ENCODE measurements at places on chromosomes 12 and 14.

DNA sequence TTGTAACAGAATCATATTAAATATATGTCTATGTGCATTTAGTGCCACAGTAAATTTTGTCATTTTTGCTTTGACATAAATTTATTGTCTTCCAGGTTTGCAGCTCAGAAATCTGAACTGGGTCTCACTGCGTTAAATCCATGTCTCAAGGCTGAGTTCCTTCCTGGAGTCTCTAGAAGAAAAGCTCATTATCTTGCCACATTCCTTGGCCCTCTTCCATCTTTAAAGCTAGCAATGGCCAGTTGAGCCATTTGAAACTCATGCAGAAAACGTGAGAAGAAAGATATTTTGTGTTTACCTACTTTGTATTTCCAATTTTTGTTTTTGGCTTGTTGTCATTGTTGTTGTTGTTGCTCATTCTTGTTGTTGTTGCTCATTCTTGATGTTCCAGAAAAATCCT is 10.7 kb downstream of the PRH1 start:
- no peak for DNase-seq

DNA sequence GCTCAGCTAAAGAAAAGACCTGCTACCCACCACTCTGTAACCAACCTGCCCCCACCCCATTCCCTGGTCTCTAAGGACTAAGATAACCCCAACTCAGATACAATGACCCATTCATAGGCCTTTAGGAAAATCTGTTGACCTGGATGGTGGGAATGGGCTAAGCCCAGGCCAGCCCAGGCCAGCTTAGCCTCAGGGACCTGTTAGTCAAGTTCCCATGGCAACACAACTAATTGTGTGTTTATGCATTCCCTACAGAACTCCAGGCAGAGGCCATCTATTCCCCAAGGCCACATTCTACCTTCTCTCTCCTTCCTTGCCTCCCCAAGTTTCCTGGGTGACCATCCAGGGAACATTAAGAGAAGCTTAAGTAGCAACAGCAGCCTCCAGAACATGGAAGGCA is 16.1 kb upstream of the KRT8 start:
- no peak for DNase-seq

- no peak for DNase-seq
These were observed 17.3 kb downstream of the USP44 start for GRCh38 chr12:95533985-95534384.

GRCh38 chr14:24349742-24350141 is 10.0 kb upstream of the RIPK3 start:
- no peak for DNase-seq

DNA sequence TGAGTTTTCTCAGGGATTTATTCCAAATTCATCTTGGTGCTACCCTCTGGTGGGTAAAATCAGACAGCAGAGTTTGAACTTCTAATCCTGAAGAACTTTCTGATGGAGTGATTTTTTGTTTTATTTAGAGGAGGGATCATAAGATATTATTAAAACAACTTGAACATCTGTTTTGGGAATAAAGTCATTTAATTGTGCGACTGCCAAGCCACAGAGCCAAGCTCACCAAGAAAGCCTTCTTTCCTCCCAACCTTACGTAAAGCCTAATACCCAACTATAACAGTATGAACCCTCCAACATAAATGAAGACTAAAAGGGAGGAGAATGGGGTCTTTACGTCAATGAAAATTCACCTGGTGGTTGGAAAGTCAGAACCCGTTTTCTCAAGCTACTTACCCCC is 205.5 kb upstream of the IGF1 start:
- DNase-seq = no peak

GRCh38 chr12:108916336-108916735 is 36.4 kb downstream of the DAO start:
- DNase-seq = no peak

DNA sequence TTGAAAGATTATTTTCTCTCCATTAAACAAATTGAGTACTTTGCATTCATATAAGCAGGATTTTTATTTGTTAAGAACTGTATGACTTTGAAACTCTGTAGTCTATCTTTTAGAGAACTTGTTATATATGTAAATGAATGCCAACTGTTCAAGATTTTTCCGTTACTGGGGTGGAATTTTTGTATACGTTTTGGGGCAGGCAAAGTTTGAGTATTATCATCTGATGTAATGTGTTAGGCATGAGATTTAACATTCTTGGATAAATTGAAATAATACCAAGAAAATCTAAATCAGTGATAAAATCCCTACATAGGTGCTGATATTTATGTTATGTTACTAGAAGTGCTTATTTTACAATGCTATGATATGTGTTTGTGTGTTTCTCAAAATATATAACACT is 8.4 kb downstream of the CNOT2 start:
- DNase-seq = no peak

DNA sequence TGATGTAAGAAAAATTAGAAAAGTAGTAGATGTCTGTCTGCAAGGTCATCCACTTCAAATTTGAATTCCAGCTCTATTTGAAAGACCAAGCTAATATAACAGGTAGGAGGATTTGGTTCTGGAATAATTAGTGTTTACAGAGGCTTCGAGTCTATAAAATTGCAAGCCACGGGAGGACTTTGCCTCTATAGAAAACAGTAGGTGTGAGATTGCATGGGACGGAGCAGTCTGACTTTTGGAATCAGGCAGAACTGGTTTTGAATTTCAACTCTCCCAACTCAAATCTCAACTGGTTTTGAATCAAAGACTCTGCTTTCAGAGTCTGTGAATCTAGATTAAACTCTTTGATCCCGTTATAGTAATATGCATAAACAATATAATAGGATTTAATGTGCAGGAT is 82.4 kb downstream of the PIK3C2G start:
- DNase-seq = no peak

- no peak for DNase-seq
These were observed 267.7 kb downstream of the MED13L start for GRCh38 chr12:116009805-116010204.

- DNase-seq = no peak
These were observed 390.7 kb downstream of the C12orf75 start for GRCh38 chr12:105721051-105721825.

GRCh38 chr12:95358111-95359083 is 115.6 kb upstream of the METAP2 start:
- DNase-seq = no peak

DNA sequence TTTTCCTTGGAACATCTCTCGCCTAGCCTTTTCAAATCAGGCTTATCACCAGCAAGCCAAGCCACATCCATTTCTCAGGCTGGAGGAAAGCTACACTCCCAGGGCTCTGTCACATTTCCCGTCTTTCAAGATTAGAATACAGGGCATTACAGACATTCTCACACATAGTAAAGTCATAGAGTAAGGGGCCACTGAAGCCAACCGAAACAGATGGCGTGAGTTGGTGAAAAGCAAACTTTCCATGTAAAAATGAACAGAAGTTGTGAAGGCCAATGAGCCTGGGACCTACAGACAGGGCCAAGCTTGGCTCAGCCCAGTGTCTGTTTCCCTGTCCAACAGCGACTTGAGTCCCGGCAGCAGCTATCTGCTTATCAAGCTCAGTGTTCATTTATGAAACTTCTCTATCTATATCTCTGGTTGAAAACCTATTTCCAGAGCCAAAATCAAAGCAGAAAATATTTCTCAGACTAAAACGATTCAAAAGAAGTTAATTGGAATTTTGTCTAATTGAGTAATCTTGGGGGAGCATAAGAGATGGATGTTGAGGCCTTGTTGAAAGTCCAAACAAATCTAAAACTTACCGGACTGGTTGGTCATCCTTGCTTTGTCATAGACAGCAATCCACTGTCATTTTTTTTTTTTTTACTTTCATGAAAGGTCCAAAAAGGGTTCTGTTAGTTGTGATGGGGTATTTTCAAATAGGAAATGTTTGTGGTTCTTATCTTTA is 105.6 kb downstream of the DAAM1 start:
- no peak for DNase-seq

DNA sequence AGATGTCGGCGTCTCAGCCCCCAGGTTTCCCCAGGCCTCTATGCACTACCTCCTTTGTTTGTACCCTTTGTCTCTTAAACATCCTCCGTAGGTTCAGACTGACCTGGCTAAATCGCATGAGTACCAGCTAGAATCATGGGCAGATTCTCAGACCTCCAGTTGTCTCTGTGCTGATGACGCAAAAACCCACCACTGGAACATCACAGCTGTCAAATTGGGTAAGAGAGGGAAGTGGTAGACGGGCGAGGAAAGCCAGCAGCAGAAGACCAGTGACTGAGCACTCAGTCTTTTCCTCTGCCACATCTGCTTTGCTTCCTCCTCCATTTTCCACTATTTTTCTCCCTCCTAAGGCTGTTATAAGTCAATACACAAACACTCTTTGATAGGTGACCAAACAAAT is 29.7 kb downstream of the A2ML1 start:
- DNase-seq = no peak

- DNase-seq = no peak
These were observed 46.0 kb downstream of the SMIM41 start for GRCh38 chr12:52125476-52125900.

DNA sequence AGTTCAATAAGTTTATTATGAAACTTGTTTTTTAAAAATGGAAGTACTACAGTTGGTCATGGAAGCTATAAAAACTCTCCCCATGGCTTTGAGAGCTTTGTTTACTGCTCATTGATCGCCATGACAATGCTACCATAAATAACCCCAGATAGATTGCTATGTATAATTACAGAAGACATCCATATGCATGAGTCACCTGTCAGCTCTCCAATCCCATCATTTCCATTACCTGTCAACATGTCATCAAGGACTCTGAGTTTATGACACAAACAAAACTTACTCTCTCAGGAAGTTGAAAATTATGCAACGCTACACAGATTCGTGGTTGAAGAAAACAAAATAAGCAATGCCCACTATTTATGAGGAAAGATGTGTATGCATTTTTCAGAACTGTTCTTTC is 144.4 kb downstream of the SEC23A start:
- no peak for DNase-seq

GRCh38 chr14:53020193-53020932 is 69.5 kb upstream of the FERMT2 start:
- DNase-seq = no peak

DNA sequence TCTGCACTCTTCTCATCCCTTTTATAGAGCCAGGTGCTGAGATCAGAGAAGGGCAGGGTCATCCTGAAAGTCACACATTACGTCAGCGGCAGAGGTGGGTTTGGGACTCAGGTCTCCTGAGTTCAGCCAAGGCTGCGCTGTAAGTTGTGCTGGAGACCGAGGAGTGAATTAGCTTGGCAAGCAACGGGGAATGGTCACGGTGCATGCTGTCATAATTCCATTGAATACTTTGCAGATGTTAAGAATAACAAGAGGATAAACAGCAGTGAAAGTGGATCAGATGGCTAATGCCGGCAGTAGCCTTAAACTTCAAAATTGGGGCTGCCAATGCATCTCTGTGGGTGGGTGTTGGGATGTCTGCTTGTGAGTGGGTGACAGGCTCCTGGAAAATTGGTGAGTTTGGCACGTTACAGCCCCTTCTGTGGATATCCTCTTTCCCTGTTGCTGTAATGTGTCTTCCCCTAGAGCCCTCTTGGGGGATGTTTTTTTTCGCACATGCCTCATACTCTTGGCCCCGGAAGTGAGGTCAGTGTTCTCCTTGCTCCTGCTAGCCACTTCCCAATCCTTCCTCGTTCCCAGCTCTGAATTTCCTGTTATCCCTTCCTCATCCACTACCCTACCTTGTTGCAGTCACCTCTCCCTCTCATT is 287.1 kb upstream of the SRRM4 start:
- DNase-seq = no peak
